Lung (tissue), 17 donors: ENCODE measurements at places on chromosomes 2 and 18.

DNA sequence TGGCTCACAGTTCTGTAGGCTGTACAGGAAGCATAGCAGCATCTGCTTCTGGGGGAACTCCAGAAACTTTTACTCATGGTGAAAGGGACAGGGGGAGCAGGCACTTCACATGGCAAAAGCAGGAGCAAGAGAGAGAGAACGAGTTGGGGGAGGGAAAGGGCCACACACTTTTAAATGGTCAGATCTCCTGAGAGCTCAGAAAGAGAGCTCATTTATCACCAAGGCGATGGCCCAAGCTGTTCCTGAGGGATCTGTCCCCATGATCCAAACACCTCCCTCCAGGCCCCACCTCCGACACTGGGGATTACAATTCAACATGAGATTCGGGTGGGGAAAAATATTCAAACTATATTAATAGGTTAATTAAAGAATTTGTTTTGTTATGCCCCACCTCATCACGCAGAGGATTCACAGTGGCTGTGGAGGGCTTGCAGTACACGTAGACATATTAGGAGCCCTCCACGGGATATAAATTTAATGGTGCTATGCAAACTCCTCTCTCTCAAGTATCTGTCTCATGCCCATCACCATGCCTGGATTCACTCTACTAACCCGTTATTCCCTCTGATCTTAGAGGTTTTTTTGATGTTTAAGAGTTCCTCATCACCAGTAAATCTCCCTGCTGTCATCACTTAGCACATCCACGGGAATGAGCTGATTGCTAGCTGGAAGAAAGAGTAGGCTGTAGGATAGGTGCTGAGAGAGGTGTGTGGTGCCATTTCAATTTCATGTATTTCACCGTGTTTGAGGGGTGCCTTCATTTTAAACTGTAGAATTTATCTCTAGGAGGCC is 84.5 kb upstream of the ARHGAP28 start:
- no peak overlapping the region for H3K27ac ChIP-seq
- H3K4me1 ChIP-seq = no peaks in the 10 kb centered on the region
- peak; percentile 83 for DNase-seq
- H3K4me3 ChIP-seq = no peak overlapping the region

DNA sequence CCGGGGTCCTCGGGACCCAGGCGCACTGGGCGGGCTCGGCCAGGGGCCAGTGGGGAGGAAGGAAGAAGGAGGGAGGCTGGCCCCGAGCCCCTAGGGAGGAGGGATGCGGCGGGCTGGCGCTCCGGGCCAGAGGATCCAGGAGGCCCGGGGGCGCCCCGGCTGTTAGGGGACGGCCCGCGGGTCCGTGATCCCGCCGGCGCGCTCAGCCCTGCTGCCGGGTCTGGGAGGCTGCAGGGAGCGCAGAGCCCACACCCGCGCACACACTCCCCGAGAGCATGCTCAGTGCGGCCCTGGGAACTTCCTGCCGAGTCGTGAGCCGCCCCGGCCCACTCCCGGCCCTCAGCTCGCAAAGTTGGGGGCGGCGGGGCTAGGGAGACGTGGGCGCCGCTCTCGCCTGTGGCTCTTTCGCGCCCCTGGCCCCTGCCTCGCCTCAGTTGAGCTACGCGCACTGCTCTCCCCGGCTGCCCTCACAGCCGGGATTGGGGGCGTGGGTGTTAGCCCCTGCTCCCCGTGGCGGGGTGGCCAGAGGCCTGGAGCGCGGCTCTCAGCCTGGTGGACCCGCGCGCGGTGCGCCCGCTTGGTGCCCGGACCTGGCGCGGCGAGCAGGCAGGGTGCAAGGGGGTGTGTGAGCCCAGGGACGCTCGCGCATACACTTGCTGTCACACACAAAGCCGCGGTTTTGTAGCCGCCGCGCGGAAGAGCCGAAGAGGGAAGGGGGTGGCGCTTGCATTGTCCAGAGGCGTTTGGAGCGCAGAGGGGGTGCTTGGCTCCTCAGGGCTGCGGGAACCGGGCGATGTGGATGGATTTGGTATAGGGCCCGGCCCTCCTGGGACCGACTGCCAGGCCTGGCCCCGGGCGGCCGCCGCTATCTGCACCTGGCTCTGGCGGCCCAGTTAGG is 132.9 kb upstream of the MGAT5 start:
- peak; percentile 76 for DNase-seq
- H3K36me3 ChIP-seq = no peaks in the 10 kb centered on the region
- peak overlapping the region; percentile 86 for H3K4me3 ChIP-seq
- no peaks in the 10 kb centered on the region for H3K27me3 ChIP-seq

DNA sequence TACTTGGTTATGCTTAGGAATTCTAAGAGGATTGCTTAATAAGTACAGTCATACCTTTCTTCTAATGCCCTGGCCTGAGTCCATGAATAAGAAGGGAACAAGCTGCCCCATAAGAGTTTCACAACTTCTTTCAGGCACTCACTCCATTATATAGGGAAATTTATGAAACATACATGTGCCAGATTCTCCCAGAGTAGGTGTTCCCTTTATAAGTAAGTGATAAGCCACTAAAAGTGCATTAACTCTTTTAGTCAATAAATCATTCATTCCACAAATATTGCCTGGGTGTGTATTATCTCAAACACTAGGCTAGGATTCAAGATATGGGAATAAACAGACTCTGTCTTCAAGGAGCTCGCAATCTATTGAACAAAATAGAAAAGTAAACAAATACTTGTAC is 84.5 kb upstream of the RBBP8 start:
- no peak overlapping the region for H3K27ac ChIP-seq
- H3K4me1 ChIP-seq = peaks cover 4% of the 10 kb centered on the region
- DNase-seq = peak; percentile 75
- no peaks in the 10 kb centered on the region for H3K36me3 ChIP-seq

DNA sequence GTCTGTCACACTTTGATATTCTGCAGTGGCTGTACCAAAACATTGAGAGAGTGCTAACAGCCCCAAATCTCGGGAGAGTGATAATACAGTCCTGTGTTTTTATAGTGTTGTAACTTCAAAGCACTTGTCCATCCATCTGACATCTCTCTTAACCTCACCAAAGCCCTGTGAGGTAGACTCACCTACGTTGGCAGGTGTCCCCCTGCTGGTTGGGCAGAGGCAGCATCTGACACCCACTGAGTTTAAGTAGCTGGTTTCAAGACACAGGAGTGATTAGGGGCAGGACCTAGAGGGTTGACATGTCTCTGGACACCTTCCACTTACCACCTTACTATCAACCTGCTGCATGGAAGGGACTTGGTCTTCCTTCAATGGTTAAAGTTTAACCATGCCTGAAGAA is 22.9 kb downstream of the COLEC12 start:
- no peak overlapping the region for H3K27ac ChIP-seq
- peaks cover 50% of the 10 kb centered on the region for H3K4me1 ChIP-seq
- H3K27me3 ChIP-seq = no peaks in the 10 kb centered on the region

DNA sequence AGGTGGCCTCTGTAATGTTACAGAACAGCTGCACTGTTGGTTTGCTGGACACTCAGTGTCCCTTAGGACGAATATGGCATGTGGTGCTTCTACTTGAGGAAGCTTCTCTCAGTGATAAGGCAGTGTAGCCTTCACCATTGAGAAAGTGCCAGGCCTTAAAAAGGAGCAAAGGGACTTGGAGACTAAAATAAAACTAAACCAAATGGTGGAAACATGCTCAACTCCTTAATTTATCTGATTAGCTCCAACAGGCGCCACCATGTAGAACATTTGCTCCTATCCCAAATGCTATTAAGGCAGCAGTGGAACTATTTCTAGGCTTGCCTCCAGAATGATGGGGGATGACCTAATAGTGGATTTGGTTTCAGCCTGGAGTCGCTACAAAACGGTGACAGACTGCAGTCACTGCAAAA is 77.5 kb upstream of the MYL1 start:
- H3K4me1 ChIP-seq = peaks cover 5% of the 10 kb centered on the region
- H3K36me3 ChIP-seq = no peaks in the 10 kb centered on the region
- no peaks in the 10 kb centered on the region for H3K27me3 ChIP-seq
